ENCODE measurements at places on chromosomes 12 and 14.

DNA sequence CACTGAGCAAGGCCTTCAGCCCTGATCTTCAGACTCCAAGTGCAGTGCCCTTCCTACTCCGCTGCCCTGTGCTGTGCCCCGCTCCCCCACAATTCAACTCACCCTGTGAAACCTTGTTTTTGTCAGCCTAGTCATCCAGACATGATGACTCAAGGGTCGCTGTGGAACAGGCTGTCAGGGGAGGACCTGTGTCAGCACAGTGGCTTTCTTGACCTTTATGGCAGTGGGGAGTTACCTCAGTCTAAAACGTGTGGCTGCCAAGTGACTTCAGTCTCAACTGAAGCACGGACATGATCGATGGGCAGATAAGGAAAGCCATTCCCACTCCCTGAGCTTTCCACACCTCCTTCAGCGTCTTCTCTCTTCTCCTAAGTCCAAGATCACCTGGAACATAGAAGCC, 16.3 kb upstream of the FLVCR2 start:
- no peak for DNase-seq

DNA sequence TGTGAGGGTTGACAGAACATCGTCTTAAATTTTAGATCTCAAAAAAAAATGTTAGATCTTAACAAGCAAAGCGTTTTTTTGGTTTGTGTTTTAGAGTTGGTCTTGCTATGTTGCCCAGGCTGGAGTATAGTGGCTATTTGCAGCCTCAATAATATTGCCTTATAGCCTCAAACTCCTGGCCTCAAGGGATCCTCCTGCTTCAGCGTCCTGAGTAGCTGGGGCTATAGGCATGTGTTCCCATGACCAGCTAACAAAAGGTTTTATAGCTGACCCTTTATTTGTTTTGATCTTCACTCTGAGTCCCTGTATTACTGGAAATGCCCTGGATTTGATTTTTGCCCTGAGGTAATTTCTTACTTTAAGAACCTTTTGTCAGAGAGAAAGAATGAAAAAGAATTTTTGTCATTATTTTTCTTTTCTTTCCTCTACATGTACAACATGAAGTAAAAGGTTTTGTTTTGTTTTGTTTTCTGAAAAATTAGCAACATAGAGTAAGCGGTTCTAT, 5.2 kb downstream of the INHBC start:
- DNase-seq: no peak

- no peak for DNase-seq
These were observed 76.0 kb downstream of the C12orf75 start for GRCh38 chr12:105406497-105406896.

- no peak for DNase-seq
These were observed 639.9 kb downstream of the DIO2 start for GRCh38 chr14:79571366-79571765.

GRCh38 chr14:74514471-74514941, 20.9 kb downstream of the ISCA2 start:
- peak; percentile 46 for DNase-seq

DNA sequence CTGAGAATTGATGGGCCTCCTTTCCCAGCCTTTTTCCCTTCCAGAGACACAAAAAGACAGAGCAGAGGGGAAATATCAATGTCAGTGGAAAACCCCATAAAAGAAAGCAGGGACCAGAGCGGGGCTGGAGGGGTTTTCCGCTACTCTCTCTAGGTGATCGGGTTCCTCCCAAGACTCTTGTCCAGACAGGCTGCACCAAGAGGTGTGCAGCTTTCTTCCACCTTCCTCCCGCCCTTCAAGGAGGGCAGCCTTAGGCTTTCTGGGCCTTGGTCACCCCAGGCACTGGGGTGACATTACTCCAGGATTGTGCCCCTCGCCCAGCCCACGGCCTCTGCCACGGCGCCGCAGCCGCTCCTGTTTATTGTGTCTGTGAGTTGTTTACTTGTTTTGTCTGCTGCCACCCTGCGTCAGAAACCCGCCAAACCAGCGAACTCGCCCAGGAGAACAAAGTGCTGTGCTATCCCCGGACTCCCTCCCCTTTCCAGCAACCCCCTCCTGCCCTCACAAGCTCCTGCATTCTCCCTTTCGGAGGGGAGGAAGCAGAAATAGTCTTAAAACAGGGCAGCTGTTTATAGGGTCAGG, 6.7 kb upstream of the HOXC6 start:
- DNase-seq: no peak

GRCh38 chr14:31920001-31920400, 157.1 kb upstream of the ARHGAP5 start:
- DNase-seq: no peak

GRCh38 chr14:99256483-99256874, 15.5 kb downstream of the BCL11B start:
- DNase-seq: no peak

Measured in AML-193 (cell line).